Activated CD4-positive, CD25-positive, alpha-beta regulatory T cell treated with anti-CD3 and anti-CD28 coated beads, Interleukin-2, amount 50 U/mL, for 16 hours (primary cell): ENCODE measurements at places on chromosomes 16 and 17.

- DNase-seq: no peak
These were observed 18.1 kb downstream of the UBE2O start for GRCh38 chr17:76434870-76435269.

DNA sequence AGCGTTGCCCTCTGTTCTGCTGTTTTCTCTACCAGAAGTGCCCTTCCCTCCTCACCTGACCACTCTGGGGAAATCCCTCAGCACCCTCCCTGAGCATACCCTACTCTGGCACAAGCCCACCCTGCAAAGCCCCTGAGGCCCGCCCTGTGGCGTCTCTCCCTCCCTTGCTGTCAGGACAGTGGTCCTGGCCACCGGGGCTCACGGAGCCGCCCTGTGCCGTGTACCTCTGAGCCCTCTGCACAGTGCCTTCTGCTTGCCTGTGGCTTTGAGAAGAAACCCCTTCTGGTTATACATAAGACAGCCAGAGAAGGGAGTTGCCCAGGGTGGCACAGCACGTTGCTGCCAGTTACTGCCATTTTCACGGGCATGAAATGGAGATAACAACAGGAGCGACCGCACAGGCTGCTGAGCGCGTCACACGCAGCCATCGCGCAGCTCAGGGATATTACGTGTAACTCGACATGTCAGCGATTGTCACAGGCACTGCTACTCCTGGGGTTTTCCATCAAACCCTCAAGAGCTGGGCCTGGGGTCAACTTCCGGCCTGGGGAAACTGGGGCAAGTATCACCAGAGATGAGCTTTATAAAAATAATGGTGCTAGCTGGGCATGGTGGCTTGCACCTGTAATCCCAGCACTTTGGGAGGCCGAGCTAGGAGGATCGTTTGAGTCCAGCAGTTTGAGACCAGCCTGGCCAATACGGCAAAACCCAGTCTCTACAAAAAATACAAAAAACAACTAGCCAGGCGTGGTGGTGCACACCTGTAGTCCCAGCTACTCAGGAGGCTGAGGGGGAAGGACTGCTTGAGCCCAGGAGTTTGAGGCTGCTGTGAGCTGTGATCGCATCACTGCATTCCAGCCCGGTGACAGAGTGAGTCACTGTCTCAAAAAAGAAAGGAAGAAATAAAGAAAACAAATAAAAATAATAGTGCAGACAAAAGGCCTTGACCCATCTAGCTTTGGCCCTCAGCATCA lies 14.8 kb downstream of the SCGB1C2 start:
- no peak for DNase-seq

GRCh38 chr17:18041776-18042175 lies 2.6 kb downstream of the GID4 start:
- no peak for DNase-seq

- no peak for DNase-seq
These were observed 34.0 kb upstream of the NLK start for GRCh38 chr17:28008513-28008912.

- DNase-seq: no peak
These were observed 5.1 kb upstream of the KLHL36 start for GRCh38 chr16:84643180-84643583.

DNA sequence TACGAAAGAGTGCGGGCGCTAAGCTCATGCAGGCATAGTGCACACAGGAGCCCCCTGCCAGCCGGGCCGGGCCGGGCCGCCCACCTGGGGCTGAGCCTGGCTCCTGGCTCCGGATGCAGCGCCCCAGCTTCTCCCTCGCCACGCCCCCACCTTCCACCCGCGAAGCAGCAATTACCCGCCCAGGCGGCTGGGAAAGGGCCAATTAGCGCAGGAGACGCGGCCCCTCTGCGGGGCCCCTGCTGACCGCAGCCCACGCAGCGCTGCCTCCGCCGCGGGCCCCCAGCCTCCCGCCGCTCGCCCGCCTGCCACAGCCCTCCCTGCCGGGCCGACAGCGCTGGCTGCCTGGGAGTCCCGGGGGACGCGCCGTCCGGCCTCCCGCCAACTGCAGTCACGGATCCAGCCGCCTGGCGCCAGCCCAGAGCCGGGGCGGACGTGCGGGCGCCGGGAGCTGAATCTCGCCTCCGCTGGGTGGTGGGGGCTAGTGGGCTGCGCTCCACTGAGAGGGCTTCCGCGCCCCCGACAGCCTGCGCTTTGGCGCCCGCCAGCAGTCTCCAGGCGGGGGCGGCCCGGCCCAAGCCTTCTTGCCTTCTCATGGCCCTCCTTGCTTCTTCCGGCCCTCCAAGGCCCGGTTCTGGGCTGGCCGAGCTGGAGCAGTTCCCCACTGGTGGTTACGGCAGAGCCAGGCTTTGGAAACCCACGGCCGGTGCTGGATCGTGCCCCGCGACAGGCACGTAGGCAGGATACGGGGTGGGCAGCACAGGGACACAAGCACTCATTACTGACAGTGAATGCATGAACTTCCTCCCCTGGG lies 14.9 kb upstream of the CBFB start:
- peak; percentile 49 for DNase-seq

- DNase-seq: no peak
These were observed 24.0 kb downstream of the ZFHX3 start for GRCh38 chr16:73023752-73024570.
